ENCODE measurements at places on chromosomes 2 and 18.

- DNase-seq = no peak
Measured at GRCh38 chr18:23210526-23210925, 75.2 kb downstream of the CABLES1 start.

- DNase-seq = no peak
Measured at GRCh38 chr2:120934574-120935338, 199.1 kb downstream of the GLI2 start.

- no peak for DNase-seq
Measured at GRCh38 chr18:66621816-66622576, 18.1 kb upstream of the CDH19 start.

GRCh38 chr18:57869221-57869620 lies 66.1 kb upstream of the ATP8B1 start:
- no peak for DNase-seq

GRCh38 chr2:12929758-12930157 lies 213.0 kb downstream of the TRIB2 start:
- no peak for DNase-seq

DNA sequence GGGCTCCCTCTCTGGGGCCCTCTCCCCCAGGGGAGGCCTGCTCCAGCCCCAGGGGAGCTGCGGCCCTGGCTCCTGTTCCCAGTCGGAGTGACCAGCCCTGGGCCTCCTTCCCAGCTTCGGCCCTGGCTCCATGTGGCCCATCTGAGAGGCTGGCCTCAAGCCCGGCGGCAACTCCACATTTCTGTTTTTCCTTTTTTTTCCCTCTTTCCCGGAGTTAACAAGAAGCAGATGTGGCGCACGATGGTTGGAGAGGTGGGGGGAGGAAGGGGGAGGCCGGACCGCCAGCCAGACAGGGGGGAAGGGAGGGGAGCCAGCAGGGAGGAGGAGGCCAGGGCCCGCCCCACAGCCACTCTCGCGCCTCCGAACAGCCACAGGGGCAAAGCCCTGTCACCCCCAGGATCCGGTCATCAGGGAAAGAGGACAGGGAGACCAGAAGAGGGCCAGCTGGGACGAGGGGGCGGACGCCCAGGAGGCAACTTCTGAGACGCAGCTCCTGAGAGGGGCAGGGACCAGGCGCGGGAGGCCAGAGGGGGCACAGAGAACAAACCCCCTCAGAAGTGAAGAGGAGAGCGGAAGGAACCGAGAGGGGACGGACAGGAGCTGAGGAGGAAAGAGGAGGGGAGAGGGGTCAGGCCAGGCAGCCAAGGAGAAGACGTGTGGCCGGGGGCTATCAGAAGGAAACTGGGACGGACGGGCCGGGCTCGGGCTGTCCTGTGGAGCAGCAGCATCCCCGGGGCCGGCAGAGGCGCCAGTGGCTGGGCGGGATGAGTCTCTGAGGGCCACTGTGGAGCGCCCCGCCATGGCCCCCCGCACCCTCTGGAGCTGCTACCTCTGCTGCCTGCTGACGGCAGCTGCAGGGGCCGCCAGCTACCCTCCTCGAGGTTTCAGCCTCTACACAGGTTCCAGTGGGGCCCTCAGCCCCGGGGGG lies at the start of gene EMILIN1:
Gene EMILIN1, plus strand, starts transcription at position 349 of the 928 bp plus-strand sequence. Its CDS starts 451 bp downstream, at position 800.
- DNase-seq = no peak

DNA sequence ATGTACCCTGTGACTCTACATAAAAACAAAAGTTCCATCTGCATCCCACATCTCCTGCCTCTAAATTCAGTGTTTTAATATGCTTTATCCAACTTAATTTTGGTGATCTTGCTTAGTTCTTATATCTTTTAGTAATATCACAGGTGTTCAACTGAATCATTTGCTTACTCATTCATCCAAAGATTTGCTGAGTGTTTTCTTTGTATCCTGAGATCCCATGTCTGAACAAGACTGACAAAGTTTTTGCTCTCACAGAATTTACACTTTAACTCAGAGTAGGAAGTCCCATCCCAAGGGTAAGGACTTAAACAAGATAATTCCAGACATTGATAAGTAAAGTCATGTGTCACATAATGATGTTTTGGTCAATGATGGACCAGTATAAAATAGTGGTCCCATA lies 87.0 kb downstream of the FSIP2 start:
- DNase-seq = no peak

DNA sequence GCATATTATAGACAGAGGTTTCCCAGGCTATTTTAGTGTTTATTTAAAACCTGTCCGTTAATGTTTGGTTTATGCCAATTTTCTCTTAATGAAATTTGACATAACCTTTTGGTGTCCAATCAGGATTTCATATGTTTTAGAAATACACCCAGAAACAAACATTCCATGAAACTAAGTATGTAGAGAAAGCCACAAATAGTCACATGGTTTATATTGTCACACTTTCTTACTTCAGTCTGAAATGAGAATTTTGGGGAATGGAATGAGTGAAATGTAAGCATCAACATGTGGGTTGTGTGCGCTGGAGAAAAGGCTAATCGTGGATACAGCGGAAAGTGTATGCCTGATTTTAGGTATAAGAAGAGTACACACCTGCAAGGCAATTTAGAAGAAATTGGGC lies 277.0 kb upstream of the RAB12 start:
- DNase-seq = no peak

GRCh38 chr2:222433332-222434173 lies 9.2 kb downstream of the SGPP2 start:
- no peak for DNase-seq

DNA sequence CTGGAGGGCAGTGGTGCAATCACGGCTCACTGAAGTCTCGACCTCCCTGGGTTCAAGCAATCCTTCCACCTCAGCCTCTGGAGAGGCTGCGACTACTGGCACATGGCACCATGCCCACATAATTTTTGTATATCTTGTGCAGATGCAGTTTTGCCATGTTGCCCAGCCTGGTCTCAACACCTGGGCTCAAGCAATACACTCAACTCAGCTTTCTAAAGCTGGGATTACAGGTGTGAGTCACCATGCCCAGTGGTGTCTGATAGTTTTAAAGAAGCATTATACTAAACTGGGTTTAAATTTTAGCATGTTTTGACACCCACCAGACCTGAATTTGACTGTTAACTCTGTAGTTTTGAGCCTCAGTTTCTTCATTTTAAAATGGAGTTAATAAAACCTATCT lies 109.4 kb upstream of the SLC38A11 start:
- DNase-seq = no peak

DNA sequence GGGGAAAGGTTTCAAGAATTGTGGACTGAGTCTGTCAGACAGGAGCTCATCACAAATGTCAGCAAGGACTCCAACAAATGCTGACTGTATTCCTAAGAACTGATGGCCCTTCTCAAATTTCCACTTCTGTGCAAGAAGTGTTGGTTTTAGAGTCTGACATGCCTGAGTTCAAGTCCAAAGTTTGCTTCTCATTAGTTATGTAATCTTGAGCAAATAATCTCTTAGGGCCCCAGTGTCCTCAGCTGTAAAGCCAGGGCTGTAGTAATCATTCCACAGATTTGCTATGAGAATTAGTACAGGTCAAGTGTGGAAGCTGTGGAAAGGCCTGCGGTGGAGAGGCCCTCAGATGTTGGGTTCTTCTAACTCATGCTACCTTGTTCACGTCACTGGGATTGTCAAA lies 23.9 kb downstream of the MEP1B start:
- DNase-seq = no peak

DNA sequence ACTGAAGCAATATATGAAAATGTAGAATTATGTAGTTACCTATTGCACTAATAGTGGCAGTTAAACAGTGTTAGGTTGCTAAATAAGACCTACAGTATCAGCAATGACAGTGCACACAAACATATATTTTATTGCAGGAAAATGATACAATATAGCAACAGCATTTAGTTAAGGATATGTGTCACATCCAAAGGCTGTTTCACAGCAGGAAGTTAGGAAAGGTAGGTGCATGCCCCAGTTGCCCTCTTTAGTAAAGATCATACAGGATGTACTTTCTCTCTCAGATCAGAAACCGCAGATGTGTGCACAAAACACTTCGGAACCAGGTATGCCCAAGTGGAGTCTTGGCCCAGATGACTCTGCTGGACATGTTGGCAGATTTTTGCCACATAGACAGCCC lies 444.1 kb downstream of the XIRP2 start:
- DNase-seq = no peak

- DNase-seq = no peak
Measured at GRCh38 chr2:120226316-120226715, 3.1 kb upstream of the TMEM185B start.

GRCh38 chr18:58272779-58273435 lies 228.9 kb downstream of the NEDD4L start:
- DNase-seq = no peak

DNA sequence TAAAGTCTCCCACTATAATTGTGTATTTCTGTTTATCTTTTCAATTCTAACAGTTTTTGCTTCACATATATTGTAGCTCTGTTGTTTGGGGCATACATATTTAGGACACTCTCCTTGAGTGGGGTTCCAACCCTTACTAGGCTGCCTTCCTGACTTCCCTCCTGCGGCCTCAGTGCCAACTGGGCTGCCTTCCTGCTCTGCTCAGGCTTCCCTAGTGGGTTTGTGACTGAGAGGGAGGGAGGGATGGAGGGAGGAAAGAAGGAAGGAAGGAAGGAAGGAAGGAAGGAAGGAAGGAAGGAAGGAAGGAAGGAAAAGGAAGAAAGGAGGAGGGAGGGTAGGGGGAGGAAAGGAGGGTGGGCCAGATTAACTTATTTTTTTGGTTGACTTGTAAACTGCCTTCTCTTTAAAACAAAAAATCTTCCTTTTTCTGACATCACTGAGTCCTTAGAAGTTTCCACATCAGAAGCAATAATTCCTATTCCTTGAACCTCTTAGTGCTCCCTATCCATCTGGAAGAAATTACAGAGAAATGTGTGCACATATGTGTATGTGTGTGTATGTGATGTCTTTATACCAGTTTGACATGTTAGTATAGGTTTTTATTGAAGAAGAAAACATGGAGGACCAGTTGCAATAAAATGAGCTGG lies 145.4 kb upstream of the PGAP1 start:
- no peak for DNase-seq

- DNase-seq = no peak
Measured at GRCh38 chr2:239012228-239012627, 164.3 kb downstream of the TWIST2 start.

DNA sequence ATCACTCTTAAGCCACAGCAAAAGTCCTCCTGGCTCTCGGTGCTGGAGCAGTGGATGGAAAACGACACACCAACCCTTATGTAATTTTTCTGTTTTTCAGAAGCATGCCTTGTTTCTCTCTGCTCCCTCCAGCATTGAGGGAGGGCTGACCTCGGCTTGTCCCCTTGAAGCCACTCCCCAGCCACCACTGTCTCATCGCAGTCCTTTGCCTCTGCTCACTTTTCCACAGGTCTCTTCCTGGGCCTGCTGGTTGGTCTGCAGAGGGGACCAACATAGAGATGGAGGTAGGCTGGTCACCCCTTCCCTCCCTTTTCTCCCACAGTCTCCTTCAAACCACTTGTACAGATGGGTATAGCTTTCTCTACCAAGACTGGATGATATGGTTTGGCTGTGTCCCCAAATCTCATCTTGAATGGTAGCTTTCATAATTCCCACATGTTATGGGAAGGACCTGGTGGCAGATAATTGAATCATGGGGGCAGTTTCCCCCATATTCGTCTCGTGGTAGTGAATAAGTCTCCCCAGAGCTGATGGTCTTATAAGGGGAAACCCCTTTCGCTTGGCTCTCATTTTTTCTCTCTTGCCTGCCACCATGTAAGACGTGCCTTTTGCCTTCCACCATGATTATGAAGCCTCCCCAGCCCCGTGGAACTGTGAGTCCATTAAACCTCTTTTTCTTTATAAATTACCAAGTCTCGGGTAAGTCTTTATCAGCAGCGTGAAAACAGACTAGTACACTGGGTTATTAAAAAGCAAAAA lies 14.3 kb upstream of the RIOK3 start:
- DNase-seq = no peak

- DNase-seq = no peak
Measured at GRCh38 chr2:128342550-128342949, 23.9 kb upstream of the HS6ST1 start.

GRCh38 chr18:36132756-36133155 lies 3.1 kb downstream of the ELP2 start:
- no peak for DNase-seq

GRCh38 chr2:129934044-129934822 lies 45.2 kb upstream of the RAB6C start:
- DNase-seq = no peak

DNA sequence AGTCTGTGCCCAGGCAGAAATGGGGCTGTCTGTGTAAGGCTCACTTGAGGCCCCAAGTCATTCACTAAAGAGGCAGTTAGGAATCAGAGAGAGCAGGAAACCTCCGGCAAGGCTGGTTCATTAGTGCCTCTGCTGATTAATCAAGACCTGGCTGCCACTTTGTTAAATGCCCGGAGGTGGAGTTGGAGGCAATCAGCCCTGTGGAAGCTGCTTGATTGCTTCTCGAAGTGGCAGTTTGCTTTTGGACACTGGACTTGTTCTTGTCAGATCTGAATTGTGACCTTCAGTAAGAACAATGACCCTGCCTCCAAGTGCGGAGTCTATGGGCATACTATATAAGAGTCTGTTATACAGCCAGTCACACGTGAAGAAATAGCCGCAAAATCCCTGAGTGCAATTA lies 183.9 kb upstream of the LINC00305 start:
- no peak for DNase-seq

- no peak for DNase-seq
Measured at GRCh38 chr2:18803141-18803939, 214.0 kb upstream of the NT5C1B start.

DNA sequence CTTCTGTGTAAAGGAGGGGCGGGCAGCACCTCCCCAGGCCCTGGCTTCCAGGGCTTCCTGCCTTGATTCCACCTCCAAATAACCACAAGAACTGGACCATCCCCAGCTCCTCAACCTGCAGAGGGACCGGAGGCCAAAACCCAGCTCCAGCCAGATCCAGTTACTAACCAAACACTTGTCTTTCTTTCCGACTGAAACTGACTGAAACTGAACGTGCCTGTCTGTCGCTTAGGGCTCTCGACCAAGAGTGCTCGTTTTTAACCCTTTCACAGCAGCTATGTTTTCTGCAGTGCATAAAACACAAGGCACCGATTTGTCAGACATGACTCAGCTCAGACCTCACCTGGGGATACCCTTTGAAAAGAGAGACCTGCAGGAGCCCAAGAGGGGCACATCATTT lies 249.9 kb upstream of the SIX2 start:
- no peak for DNase-seq

- no peak for DNase-seq
Measured at GRCh38 chr18:79774111-79774510, 23.6 kb upstream of the KCNG2 start.

DNA sequence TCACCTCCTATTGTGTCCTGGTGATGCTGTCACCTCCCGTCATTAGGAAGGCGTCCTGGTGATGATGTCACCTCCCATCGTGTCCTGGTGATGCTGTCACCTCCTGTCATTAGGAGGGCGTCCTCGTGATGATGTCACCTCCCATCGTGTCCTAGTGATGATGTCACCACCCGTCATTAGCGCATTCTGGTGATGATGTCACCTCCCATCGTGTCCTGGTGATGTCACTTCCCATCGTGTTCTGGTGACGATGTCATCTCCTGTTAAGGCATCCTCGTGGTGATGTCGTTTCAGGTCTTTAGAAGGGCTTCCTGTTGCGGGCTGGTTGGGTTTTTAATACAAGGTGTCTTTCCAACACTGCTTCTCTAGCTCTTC lies 40.7 kb downstream of the CTDP1 start:
- DNase-seq = no peak

All from GM12892 (cell line).